ENCODE measurements at places on chromosomes 1 and 21.

DNA sequence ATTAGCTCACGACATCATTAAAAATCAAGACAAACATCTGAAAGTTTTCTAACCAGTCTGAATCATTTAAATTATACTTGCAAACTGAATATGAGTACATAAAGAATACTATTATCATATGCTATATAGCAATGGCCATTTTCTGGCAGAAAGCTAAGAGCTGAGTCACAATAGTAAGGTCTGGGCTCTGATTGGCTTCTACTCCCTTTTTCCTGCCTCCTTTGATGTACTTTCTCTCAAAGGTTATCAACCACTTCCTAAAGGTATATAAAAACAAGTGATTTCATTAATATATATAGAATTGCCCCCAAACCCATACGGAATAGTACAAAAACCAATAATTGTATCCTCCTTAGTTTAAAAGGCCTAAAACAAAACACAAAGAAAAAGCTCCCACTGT is 7.0 kb downstream of the KCNA3 start:
- no peak for DNase-seq

DNA sequence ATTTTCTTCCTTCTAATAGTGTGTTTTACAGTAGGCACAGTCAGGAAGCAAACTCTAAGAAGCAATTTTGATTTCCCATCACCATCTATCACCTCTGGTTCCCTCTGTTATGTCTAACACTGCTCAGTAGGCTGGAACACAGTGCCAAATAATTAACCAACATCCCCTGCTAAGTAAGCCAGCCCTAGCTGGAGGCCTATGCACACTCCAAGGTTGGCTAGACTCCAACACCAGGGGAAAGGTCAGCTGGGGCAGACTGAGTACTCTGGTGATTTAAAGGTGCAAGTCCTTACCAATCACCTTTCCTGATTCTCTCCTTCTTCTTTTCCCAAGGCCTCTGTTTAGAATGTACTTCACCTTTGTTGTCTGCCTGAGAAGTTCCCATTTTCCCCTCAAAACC is 46.5 kb upstream of the BEND5 start:
- DNase-seq = no peak

GRCh38 chr1:1034439-1034781 is 14.5 kb downstream of the AGRN start:
- no peak for DNase-seq

DNA sequence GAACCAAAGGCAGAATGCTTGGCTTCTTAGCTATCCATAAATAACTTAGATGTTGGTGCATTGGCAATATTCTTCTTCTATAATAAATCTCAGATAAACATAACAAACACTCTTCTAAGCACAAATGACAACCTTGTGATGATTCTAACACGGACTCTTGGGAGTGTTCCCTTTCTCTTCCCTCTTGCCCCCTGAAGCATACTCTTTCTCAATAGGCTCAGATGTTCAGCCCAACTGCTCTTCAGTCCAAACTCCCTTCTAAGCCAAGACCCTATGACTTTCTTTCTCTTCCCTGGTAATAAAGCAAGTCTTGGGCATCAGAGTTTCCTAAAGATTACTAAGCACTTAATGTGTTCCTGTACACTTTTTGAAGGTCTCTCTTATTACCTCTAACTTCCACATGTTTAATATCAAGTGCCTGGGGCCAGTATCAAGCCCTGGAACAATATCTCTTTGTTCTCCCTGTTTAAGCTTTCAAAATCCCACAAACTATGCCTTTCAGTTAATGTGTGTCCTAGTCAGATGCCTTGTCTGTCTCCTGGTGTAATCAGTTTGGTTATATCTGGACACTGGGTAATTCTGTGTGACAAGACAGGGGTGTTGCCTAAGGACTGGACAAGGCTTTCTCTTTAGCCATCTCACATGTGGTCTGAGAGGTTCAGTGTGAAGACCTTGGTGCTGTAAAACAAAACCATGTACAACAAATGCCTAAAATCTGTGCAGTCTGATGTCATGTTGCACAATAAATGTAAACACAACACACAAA is 92.9 kb upstream of the IVNS1ABP start:
- peak; percentile 31 for DNase-seq

GRCh38 chr21:33931799-33932390 is 16.3 kb upstream of the ATP5PO start:
- DNase-seq = peak; percentile 65

- peak; percentile 39 for DNase-seq
Observed at GRCh38 chr1:183480971-183481441, 8.7 kb downstream of the SMG7 start.

GRCh38 chr1:103110701-103111100 is 2.4 kb upstream of the COL11A1 start:
- no peak for DNase-seq

DNA sequence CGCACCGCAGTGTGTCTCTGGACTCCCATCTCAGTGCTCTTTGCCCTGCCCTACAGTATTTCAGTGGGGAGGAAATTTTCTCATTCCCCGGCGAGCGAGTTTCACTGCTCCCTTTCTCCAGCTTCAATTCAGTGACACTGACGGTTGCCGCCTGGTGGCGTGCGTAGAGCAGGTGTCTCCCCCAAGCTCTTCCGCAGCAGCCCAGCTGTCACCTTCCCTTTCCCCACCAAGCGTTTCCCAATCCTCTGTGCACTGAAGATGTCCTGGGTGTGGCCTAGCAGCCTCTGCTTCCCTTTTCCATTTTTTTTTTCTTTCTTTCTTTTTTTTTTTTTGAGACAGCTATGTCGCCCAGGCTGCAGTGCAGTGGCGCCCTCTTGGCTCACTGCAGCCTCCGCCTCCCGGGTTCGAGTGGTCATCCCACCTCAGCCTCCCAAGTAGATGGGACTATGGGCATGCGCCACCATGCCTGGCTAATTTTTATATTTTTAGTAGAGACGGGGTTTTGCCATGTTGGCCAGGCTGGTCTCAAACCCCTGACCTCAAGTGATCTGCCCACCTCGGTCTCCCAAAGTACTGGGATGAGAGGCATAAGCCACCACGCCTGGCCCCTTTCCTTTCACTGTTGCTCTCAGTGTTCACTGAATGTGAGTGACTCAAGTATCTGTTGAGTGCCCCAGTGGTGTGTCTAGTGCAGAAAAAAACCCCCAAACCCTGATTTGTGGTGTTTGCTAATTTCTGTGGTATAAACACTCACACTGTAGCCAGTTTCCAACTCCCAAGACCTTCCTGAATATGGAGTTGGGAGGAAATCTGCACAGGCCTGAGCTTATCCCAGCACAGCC is 30.1 kb downstream of the TNFRSF1B start:
- DNase-seq = peak; percentile 93

DNA sequence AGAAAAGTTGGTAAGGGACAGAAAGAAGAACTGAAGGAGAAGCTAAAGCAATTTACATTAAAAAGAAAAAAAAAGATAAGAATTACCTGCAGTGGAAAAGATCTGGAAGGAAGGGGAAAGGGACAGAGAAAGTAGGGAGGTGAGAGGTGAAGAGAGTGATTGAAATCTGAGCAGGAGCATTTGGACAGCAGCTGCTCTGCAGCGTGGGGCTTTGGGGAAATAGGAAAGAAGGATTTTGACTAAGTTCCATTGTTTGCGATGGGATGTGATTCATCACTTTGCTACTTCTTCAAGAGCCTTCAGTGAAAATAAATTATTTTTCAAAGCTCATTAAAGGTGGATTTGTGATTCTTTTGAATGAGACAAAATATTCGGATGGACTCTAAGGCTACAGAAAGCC is 26.1 kb upstream of the NMNAT2 start:
- DNase-seq = no peak

DNA sequence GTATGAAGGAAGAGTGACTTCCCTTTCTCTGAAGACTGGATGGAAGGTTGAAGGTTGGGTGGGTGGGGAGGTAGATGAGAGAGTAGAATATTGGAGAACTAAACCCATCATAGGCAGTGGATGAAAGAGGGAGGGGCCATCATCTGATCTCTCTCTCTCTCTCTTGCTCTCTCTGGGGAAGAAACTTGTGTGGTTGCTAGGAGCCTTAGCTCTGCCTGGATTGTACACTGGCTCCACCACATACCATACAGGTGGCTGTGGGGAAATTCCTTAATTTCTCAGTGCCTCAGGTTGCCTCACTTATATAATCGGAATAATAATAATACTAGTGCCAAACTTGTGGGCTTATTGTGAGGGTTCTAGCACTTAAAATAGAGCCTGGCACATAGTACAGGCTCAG is 9.5 kb downstream of the XCL1 start:
- no peak for DNase-seq

Data from inflammatory macrophage (primary cell).